IMR-90 (cell line): ENCODE measurements at places on chromosomes 11 and 22. TPM values are rescaled to one million over a fixed set of nuclear protein-coding genes. Genes with fewer than 3 reads are reported as not detected.

DNA sequence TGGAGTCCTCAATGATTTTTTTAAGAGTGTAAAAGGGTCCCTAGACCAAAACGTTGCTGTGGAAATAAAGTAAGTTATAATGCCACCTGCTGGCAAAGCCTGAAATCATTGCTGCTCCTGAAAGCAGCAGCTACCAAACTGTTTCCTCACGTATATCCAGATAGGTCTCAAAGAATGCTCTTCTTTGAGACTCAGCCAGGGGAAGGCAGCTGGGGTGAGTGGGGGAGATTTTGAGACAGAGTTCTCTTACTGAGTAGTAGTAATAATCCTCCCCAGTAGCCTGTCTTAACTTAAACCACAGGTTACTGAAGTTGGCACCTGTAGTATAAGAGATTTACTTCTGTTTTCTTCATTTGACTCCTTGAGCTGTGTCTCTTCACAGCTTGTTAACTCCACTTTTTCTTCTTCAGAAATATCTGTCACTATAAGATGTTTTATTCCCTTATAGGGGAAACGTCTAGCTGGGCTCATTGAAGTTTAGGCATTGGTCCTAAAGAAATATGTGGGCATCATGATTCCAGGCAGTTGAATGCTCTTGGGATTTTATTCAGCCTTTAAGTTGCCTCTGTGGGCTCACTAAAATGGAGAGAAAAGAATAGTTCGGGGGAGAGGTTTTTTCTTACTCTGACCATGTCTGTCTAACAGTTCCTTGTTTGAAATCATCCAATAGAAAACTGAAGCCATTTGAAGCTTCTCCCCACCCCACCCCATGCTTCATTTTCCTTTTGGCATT is 77.9 kb downstream of the BTBD10 start:
- peak; percentile 68 for DNase-seq

DNA sequence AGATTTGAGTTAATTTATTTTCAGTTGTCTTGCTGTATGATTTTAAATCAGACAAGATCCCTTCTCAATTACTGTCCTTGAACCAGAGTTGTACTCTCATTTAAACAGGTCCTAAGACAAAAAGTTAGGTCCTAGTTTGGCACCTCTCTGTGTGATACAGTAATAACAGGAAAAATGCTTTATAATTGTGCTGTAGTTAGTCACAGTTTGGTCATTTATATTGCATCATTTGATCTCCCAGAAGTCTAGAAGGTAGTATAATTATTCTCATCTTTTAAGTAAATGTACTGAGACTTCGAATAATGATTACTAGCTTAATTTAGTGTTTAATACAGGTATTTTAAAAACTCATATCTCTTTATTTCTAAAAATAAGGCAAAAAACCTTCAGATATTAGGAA is 18.1 kb upstream of the LUZP2 start:
- DNase-seq = peak; percentile 8

DNA sequence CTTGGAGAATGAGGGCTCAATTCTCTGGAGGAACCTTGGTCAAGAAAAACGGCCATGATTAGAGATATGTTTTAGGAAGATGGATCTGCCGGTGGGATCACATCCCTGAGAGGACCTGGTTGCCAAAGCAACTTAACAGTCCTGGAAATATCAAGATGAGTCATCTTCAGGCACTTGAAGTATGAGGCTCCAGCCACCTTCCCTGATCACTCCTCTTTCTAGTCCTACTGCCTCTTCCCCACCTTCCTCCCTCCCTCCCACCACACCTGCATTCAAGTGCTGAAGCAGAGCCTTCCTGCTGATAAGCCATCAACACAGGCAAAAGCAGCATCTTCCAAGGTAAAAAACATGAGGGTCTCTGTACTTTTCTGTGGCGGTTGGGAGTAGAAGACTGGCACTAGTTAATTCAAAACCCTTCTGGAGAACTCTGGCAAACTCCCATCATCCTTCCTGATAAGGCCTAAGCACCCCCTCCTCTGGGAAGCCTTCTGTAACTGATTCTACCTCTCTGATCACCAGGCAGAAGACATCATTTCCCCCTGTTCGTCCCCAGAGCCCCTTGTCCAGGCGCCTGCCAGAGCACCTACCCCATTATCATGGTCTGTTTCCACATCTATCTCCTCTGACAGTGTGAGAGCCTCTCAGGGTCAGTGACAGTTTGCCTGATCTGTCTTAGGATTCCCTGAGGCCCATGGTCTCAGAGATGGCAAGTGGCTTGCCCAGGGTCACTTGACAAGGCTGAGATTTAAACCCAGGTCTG is 79.8 kb downstream of the CLPB start:
- peak; percentile 31 for DNase-seq

DNA sequence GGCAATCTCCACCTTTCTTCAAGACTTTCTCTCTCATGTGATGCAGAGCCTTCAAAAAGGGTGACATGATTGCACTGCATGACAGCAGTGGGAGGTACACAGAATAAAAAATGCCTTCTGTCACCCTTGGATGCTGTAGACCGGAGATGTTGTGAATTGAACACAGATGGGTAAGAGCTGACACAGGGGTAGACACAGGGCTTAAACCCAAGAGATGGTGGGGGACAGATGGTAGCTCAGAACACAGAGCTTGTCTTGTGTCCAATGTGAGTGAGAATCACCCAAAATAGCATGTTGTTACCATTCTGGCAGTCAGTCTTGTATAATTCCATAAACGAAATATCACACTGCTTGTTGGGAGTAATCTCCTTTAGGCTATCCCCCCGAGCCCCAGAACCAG is 69.9 kb downstream of the JRKL start:
- DNase-seq = no peak

DNA sequence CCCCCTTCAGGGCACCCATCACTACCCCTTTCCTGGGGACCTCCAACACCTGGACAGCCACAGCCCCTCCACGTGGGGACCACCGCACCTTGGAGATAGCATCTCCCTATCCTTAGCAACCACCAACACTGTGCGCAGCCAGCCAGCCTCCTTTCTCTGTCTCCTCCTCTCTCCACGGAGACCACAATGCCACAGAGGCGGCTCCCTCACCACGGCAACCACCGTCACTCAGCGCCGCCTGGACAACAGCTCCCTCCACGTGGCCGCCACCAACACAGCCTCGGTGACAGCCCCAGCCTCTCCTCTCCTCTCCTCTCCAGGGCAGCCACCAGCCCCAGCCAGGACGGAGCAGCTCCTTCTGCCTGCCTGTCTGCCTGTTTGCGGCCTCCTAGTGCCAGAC is 10.5 kb downstream of the ELFN2 start:
- DNase-seq = no peak

The MMP12 gene
- polyA plus RNA-seq = not detected in 2 replicates

The P2RY2 gene
- 0.06 TPM in 1 of 2 replicates, not detected in the other for polyA plus RNA-seq

The POU2AF3 gene
- polyA plus RNA-seq = 0.17 TPM in 1 of 2 replicates, not detected in the other

GRCh38 chr22:23789638-23790037 is 2.9 kb downstream of the SMARCB1 start:
- DNase-seq = no peak

DNA sequence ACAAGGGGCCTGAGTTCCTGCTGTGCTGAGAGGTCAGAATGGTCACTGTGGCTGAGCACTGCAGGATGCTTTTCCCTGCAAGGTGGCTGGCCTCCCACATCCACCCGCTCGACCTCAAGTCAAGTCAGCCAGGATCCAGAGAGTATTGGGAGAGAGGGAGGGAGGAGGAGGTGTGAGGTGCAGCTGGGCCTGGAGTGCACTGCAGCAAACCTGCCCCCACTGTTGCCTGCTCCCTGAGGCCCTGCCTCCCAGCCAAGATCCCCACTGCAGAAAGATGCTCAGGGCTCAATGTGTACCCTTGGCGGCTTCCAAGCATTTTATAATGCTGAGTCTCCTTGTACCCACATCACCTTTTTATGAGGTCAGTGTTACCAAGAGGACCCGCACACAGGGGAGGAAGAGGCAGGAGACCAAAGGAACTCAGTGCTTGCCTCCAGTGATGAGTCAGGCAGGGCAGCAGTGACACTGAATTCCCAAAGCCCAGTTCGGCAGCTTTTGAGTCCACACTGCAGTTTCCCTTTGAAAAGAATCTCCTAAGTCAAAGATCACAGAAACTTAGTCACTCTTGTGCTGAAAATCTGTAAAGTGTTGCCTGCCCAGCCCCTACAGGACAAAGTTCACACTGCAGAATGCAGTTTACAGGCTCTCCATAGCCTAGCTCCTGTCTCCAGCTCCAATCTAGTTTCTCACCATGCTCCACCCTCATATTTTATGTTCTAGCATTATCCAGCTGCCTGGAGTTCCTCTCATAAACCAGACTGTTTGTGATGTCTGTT is 3.1 kb downstream of the ENDOD1 start:
- peak; percentile 49 for DNase-seq

DNA sequence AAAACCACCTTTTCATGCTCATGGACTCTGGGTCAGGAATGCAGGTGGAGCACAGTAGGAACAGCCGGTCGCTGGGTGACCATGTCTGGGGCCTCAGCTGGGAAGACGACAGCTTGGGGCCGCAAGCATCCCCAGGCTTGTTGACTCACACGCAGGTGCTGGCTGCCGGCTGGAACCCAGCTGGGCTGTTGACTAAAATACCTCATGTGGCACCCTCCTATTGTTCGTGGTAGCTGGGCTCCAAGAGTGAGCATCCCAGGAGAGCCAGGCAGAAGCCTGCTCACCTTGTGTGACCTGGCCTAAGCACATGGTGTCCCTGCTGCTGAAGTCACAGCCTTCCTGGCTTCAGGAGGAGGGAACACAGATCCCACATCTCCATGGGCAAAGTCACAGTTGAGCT is 9.4 kb downstream of the DPP3 start:
- no peak for DNase-seq

DNA sequence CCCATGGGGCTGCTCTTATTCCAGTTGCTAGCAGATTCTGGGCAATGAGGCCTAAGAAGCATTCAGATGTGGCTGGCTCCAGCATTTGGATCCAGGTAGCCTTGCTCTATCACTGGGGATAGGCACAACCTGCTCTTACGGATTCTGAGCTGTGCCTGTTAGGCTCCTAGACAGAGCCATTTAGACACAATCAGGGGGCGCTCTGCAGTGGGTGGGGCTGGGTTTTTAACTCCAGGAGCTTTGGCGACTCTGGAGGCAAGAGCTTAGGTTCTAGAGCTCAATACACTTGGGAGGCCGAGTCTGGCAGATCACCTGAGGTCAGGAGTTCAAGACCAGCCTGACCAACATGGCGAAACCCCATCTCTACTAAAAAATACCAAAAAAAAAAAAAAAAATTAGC is 32.0 kb downstream of the KCNC1 start:
- DNase-seq = no peak

The ARAP1 gene
- 59.4 and 63.1 TPM in 2 replicates for polyA plus RNA-seq

DNA sequence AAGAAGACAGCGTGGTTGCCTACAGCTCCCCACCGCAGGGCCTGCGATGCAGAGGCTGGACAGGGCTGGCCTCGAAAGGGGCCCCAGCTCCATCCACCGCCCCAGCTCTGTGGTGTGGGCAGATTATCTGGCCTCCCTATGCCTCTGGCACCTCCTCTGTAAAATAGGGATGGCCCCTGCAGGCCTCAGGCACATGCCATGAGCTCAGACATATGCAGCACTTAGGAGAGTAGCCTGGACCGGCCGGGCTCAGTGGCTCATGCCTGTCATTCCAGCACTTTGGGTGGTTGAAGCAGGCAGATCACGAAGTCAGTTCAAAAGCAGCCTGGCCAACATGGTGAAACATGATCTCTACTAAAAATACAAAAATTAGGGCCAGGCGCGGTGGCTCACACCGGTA is 7.4 kb downstream of the APOBEC3D start:
- DNase-seq = no peak
